ENCODE measurements at places on chromosomes 1 and 21.

DNA sequence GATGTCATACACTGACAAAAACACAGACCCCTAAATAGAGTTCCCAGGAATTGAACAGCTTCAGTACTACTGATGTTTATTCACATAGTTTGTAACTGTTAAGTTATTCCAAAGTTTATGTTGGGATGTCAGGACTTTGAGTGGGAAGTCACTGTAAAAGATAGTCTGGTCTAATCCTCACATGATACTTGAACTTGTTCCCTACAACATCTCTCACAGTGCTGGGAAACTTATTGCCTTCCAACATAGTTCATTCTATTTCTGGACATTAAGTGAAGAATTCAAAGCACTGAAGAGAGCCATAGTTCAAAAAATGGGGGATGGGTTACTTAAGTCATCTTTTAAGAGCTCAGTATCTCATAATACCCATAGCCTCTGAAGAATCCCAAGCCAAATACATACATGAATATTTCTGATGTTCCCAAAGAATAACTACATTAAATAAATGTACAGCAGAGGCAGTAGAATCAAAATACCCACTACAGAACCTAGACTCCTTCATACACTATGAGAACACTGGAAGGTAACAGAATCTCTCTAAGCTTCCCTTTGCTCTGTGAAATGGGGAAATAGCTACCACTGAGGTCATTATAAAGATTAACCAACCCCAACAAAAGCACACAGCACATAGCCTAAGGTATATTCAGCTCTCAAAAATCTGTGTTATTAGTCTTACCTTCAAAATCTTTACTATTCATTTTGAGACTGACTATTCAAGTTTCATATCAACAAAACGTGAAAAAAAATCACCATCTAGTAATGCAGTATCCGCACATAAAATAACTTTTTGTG, 81.4 kb downstream of the ESRRG start:
- no peak for DNase-seq

GRCh38 chr1:156359973-156360372, 9.0 kb upstream of the RHBG start:
- DNase-seq = no peak

DNA sequence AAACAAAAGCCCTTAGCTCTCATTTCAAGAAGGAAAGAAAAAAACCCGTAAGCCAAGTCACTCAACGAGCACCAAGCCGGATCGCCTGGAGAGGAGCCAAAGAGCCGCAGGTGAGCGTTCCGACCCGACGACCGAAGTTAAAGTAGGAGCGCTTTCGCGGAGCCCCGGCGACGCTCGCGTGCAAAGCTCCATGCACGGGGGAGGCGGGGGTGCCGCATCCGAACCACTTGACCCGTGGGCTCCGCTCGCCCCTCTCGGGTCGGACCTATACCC, 382 bp downstream of the GPBP1L1 start:
- peak; percentile 52 for DNase-seq

DNA sequence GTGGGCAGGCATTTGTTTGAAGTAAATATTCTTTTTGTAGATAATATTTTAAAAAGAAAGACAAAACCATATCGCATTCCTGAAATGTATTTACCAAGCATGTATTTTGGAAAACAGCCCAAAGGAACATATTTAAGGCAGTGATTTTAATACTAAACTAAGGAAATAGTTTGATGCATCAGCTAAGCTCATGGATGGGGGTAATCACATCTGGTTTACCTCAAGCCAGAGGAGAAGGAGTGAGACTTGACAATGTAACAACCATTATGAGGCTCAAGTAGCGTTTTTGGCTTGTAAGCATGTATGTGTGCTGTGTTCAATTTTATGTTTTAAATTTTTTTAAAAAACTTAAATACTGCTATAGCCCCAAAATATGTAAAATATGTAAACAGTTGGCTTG, 390.5 kb downstream of the DISC1 start:
- no peak for DNase-seq

DNA sequence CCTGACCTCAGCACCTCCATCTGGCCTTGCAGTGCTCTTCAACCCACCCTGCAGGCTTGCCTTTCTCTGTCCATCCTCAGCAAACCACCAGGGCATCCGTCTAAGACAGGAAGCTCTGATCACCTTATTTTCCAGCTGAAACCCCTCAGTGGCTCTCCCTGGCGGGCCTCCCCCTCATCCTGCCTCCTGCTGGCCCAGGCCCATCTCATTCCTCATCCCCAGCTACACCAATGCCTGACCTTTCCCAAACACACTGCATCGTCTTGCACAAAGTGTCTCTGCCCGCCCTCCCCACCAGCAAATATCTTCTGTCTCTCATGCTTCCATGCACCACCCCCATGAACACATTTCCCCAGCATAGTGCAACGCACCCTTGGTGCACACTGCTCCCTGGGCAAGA, 205.0 kb downstream of the TOMM20 start:
- DNase-seq = no peak

- DNase-seq = no peak
These were observed 10.1 kb upstream of the NTPCR start for GRCh38 chr1:232940262-232940661.

DNA sequence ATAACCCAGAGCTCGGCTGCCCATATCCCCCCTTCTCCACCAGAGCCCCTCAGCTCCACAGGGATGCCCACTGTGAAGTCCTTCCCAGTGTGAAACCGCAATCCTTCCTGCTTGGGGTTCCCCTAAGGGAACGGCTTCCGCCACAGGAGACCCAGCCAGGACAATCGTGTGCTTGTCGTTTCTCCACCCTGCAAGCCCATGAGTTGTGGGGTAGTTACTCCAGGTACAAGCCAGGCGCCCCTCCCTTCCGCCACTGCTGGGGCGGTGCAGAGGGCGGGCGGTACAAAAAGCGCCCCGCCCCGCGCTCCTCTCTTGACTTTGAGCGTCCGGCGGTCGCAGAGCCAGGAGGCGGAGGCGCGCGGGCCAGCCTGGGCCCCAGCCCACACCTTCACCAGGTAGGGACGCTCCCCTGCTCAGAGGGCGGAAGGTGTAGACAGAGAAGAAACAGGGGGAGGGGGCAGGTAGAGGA, at the start of gene TINAGL1:
Gene TINAGL1 (plus strand): TSS at position 315 of the 469 bp plus-strand sequence. CDS start 634 bp downstream, outside the sequence.
- no peak for DNase-seq

DNA sequence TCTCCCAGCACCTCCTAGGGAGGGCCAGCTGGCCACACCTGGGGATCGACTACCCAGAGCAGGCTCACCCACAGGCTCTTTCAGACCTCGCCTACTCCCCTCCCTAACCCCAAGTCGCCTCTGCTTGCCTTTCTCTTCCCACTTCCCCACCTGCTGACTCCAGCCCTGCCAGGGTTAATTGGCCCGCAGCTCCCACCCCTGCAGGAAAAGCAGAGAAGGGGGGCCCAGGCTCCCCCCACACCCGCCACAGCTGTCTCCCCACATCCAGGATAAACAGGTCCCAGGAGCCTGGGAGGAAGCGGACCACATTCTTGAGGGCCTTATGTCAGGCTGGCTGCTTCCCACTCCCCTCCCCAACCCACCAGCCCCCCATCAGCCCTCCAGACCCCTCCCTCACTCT, 45.0 kb downstream of the TAS1R2 start:
- no peak for DNase-seq

DNA sequence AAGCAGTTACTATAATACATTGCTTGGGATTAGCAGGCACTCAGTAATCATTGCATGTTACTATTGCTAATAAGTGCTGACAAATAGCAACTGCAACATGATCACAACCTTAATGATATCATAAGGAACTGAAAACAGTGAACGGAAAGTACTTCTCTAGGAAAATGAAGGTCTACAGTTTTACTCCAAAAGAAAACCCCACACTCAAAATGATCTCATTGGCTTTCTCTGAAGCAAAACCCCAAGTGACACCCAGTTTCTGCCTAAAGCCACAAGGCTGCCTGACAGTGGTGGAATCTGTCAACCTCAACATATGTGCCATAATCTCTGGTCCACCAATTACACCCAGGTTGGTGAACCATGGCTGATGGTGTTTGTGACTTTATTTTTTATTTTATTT, 137.6 kb downstream of the PTGER3 start:
- DNase-seq = no peak

- DNase-seq = no peak
These were observed 97.8 kb downstream of the FMN2 start for GRCh38 chr1:240189386-240189989.

GRCh38 chr21:40200126-40200525, 332.9 kb downstream of the PCP4 start:
- DNase-seq = no peak

- peak; percentile 52 for DNase-seq
These were observed 12.7 kb upstream of the RAB4A start for GRCh38 chr1:229258031-229258756.

- DNase-seq = no peak
These were observed 310.4 kb downstream of the ASTN1 start for GRCh38 chr1:176854121-176854520.

- no peak for DNase-seq
These were observed 49.4 kb upstream of the DESI2 start for GRCh38 chr1:244603498-244603897.

- no peak for DNase-seq
These were observed 253.8 kb downstream of the LTN1 start for GRCh38 chr21:28738882-28739281.

GRCh38 chr1:201468844-201469644, at the start of gene PHLDA3:
Gene PHLDA3, minus strand, starts transcription at chr1:201469188. Its CDS starts 402 bp downstream, at chr1:201468786.
- no peak for DNase-seq

DNA sequence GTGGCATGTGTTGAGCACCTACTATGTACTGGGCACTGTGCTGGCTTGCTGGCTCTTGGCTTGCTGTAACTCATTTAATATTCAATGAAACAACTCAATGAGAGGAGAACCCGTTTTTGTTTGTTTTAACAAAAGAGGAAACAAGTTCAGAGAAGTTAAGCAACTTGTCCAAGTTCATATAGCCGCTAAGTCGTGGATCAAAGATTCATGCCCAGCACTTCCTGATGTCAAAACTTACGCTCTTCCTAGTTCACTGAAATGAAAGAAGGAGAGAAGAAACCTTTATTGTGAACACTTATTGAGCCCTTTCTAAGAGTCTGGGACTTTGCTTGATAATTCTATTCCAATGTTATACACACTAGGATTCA, 475.9 kb downstream of the PTPRU start:
- DNase-seq = no peak

DNA sequence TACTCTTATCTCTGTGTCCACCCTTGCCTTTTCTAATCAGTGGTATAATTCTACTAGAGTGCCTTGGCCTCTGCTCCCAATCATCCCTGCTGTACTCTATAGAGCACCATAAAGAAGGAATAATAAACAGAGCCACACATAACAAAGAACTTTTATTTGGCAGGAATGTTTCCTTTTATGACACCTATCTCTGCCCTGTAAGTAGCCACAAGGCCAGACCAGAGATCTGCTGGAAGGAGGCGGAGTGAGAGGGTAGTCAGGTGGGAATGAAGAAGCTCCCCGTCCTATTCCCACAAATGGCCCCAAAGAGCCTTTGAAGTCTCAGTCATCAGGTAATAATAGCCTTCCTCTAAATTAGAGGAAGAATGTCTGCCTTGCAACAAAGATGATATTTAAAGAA, 32.7 kb downstream of the WLS start:
- DNase-seq = no peak

- DNase-seq = no peak
These were observed 150.4 kb upstream of the NEGR1 start for GRCh38 chr1:72432645-72433267.

DNA sequence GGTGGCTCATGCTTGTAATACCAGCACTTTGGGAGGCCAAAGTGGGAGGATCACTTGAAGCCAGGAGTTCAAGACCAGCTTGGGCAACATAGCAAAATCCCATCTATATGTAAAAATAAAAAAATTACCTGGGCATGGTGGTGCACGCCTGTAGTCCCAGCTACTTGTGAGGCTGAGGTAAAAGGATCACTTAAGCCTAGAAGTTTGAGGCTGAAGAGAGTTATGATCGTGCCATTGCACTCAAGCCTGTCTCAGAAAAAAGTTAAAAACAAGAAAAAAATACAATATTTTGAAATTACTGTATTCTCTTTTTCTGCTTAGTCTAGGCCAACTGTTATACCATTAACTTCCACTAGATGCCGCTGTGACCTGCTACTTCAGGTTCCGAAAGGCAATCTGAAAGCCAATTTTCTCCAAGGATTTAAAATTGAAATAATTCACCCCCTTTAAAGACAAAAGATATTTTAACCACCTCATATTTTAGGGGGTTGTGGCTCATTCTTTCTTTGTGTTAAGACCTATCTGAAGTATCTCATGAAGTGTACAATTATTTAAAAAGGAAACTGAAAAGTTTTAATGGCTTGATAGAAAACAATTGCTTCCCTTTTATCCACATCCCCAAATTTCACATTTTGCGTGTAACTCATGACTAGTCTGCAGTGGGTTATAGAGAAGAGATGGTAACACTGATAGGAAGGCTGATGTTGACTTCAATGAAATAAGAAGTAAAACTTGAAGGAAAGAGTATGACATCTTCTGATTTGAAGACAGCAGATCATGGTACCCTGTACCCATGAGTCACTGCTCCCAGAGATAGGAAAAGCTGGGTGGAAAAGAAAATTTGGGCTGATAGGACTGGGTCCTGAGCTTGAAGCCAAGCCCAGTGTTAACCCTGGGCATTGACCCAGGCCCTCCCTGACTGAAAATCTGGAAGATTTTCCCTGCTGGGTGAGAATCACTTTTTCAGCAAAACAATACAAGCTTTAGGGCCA, 24.4 kb upstream of the CLDN14 start:
- DNase-seq = no peak

DNA sequence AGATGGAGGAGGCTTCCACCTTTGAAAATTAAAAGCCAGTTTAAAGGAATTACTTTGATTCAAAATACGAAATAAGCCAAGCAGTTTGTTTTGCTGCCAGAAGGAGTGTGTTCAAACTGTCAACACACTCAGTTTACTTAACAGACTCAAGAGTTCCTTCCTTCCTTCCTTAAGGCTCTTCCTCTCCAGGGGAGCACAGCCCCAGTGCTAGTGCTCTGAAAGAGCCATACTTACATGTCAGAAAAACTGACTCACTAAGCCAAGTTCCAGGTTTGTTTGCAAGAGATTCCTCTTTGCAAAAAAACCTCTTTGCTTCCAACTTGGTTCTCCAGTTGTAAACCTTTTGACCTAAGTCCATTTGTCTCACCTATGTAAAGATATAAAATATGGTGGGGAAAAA, 14.3 kb downstream of the SETD4 start:
- DNase-seq = no peak

- no peak for DNase-seq
These were observed 65.8 kb upstream of the ABCG1 start for GRCh38 chr21:42153046-42153686.

DNA sequence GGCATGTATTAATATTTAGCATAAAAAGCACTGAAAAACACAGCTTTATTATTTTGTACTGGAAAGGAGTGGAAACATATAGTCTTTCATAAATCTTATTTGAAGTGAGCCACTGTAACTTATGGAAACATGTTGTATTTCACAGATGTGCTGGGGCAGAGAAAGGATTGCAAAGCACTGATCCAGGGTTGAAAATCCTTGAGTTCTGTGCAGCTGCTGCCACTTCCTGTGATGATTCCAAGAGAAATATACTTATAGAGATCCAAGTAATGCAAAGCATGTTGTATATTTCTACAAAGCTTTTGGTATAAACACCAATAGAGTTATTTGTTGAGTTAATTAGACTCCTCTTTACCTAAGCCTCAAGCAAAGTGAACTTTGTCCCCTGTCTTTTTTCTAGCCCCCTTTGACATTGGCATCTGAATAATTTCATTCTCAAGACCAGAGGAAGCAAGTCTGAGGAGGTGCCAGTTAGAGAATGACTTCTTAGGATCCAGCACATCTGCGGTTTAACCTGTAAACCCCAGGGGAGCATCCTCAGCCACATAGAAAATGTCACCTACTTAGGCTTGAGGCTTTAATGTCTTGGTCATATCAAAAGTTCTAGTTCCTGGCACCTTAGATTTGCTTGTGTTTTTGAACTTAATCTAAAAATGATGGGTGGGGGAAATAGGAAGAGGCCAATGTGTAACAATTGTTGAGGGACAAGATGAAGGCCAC, 173.3 kb downstream of the FASLG start:
- no peak for DNase-seq

- no peak for DNase-seq
These were observed 53.5 kb downstream of the SYT6 start for GRCh38 chr1:114100148-114100547.
